ENCODE measurements at places on chromosomes 12 and 14.
A peak's percentile ranks its signal among the peaks of the same experiment; 100 is the strongest.

DNA sequence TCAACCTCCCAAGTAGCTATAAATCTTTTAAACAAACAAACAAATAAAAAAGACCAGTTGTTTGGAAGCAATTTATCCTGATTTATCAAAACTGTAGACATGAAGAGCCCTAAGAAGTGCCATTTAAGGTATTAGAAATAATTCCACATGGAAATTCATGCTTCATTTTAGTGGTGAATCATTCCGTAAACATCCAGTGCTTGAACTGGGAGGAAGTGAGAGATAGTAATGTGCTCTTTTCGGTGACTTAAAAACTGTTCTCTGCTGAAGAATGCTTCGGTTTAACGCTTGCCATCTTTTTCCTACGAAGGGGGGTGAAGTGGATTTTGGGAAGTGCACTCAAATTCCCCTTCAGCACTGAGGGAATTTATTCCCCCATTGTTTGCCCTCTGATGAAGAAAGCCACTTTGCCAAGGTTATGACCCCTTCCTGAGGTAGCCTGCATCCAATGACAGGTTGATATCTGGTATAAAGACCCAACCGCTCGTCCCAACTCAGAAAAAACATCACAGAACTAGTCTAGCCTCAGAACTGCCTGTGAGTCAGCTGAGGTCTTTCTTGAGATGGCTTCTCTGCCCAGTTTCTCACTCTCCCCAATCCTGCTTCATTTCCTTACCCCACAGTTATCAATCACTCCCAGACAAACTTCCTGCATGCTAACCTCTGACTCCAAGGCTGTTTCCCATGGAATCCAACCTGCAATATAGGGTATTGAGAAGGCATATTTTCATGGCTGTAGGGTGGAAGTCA lies 244.1 kb downstream of the AEBP2 start:
- DNase-seq = no peak

GRCh38 chr12:98085046-98085755 lies 430.2 kb upstream of the TMPO start:
- no peak for DNase-seq

DNA sequence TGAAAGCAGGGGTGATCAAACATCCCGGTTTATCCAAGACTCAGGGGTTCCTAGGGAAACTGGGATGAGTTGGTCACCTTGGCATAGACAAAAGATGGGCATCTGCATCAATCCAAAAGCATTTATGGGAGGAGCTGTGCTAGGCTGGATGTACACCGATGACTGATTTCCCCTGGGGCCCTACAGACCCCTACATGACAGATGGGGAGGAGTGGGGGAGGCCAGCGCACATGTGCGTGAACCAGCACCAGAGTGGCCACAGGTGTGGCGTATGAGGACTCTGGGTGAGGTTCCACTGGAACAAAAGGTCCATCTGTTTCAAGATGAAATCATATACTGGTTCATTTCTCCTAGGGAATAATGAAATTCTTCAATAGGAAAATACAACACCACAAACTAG lies 210.4 kb downstream of the ITPR2 start:
- peak; percentile 41 for DNase-seq

DNA sequence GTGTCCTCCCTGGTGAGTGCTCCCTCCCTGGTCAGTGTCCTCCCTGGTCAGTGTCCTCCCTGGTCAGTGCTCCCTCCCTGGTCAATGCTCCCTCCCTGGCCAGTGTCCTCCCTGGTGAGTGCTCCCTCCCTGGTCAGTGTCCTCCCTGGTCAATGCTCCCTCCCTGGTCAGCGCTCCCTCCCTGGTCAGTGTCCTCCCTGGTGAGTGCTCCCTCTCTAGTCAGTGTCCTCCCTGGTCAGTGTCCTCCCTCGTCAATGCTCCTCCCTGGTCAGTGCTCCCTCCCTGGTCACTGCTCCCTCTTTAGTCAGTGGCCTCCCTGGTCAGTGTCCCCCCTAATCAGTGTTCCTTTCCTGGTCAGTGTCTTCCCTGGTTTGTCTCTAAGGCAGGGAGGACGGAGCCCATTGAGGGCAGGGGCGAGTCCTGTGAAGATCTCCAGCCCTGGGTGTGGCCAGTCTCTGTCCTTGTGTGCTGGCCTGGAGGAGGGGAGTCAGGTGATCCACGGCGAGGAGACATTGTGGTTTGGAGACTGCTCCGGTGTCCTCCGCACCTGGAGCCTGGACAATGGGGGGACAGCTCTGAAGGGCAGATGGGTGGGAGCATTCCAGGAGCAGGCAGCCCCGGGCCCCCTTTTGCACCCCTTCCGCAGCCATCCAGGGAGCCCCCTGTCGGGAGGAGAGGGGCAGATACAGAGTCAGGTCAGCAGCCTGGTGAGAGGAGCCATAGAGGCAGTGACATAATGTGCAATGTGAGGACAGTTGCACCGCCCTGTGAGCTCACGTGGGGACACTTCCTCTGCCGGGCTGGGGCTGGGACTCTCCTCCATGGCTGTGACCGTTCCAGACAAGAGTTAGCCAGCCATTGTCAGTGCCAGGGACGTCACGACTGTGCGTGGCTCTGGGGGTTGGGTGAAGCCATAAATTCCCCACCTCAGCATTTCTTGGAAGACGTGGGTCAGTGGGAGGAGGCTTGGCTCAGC lies 93.4 kb downstream of the ADGRD1 start:
- DNase-seq = no peak

DNA sequence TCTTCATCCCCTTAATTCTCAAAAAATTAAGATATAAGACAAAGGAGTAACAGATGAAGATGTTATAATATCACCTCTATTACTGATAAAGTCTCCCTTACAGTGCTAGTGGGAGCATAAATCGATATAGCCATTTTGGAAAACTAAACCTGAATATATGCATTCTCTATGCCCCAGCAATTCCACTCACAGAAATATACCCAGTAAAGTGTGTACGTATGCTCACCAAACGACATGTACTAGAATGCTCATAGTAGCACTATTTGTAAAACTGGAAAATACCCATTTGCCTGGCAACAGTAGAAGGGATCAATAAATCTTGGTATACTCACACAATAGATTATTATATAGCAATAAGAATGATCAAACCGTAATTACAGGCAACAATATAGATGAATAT lies 44.0 kb upstream of the HIF1A start:
- DNase-seq = no peak

DNA sequence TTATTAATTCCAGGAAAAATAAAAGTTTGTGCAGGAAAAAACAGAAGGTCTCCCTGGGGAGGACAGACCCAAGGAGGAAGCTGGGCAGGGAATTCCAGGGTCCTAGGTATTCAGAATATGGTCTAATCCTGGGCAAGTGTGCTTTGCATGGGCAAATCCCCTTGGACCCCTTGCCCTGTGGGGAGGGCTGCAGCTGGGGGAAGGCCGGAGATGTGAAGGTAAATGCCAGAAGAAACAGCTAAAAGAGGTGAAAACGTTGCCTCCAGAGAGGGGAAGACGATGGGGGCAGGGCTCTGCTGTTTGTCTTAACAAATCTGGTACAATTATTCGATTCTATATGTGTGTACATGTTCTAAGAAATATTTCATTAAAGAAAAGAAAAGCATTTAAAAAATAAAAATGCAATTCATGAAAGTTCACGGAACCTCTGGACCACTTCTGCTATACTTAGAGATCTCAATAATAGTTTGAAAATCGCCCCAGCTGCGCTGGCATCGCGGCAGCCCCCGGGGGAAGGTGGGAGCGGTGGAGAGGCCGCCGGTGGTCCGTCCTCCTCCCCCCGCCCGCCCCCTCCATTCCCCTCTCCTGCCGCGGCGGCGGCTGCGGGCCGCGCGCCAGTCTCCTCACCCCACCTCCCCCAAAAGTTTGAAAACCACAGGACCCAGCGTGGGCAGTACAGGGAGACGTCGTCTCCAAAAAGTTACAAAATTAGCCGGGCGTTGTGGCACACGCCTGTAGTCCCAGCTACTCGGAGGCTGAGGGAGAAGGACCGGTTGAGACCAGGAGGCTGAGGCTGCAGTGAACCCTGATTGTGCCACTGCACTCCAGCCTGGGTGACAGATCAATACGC lies 1.5 kb upstream of the PRPF40B start:
- no peak for DNase-seq

- no peak for DNase-seq
Observed at GRCh38 chr12:82857911-82858533, 171.3 kb downstream of the TMTC2 start.

GRCh38 chr12:124094733-124095132 lies 121.7 kb downstream of the ZNF664 start:
- DNase-seq = no peak

DNA sequence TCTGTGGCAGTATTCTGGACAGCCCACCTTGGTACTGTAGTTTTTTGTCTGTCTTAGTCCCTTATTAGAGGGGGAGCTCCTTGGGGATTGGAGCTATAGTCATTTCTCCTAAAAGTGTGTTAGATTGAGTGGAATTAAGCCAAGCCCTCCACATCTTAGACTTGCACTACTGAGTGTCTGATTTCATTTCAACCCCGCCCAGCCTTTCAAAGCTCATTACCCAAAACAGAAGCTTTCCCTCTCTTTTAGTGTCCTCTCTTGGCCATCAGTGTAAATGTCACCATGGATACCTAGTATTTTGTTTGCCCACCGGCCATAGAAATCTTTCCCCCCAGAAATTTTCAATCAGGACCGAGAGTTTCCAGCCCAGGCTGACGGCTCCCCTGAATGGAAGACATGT lies 74.5 kb downstream of the LRRC74A start:
- no peak for DNase-seq

DNA sequence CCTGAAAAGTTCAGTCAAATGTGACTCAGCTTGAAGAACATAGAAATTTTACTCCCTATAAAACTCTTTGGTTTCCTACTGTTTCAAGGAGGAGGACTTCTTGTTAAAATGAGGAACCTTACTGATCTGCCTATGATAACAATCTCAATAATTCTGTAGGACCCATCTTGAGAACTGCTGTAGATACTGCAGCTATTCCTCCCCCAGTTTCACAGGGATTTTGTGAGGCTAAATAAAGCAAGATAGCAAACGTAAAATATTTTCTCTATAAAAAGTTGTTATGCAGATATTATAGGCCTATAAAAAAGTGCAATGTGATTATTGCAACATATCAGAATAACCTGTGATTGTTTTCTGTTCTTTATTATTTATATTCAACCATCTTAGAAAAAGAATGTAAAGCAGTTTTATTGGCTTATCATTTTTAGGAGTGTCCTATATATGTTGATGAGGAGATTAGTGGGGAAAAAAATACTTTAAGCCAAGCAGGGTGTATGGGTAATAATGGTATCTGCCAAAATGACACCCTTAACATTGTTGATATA lies 12.1 kb downstream of the CLEC14A start:
- no peak for DNase-seq

GRCh38 chr14:47257013-47257412 lies 418.4 kb downstream of the MDGA2 start:
- DNase-seq = no peak

DNA sequence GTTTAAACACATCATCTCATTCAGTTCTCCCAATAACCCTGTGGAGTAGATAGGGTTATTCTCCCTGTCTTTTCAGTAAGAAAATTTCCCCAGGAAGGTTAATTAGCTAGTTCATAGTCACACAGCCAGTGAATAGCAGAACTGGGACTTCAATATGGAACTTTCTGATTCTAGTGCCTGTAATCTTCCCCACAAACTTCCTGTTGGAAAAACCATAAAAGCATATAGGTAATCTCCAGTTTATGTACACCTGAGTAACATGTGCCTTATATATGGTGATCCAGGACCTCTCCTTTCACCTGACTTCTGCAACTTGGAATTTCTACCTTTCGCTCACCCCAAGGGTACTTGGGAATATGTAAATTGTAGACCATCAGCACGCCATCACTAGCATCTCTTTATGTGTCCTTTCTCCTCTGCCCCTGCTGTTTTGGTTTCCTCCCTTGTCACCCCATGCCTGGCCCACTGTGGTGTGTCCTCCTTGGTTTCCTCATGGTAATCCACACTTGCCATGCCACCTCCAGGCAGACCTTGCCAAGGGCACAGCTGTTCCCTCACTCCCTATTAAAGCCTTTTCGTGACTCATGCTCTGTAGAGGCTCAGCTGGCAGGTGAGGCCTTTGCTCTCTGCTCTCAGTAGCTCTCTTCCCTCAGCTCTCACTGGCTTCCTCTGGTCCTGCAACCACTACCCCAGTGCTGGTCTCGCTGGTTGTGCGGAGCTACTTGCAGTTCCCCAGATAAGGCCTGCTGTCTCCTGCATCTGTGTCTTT lies 16.7 kb downstream of the TBC1D30 start:
- DNase-seq = no peak

DNA sequence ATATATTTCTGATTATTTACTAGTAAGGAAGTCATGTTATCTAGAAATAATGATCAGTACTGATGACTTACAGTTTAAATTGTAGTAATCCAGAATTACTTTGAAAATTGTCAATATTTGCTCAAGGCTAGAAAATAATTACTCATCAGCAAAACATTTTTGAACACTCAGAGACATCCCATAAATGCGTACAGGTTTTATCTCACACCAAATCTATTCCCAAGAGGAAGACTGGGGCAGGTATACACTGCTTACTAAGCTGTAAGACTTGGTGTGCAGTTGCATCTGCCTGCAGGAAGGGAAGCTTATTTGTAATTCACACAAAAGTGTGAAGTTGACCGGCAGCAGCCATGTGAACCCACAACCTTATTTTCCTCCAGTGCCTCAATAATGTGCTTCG lies 146.4 kb downstream of the CCER1 start:
- DNase-seq = no peak

- DNase-seq = no peak
Observed at GRCh38 chr14:103169954-103170353, 46.7 kb downstream of the TNFAIP2 start.

DNA sequence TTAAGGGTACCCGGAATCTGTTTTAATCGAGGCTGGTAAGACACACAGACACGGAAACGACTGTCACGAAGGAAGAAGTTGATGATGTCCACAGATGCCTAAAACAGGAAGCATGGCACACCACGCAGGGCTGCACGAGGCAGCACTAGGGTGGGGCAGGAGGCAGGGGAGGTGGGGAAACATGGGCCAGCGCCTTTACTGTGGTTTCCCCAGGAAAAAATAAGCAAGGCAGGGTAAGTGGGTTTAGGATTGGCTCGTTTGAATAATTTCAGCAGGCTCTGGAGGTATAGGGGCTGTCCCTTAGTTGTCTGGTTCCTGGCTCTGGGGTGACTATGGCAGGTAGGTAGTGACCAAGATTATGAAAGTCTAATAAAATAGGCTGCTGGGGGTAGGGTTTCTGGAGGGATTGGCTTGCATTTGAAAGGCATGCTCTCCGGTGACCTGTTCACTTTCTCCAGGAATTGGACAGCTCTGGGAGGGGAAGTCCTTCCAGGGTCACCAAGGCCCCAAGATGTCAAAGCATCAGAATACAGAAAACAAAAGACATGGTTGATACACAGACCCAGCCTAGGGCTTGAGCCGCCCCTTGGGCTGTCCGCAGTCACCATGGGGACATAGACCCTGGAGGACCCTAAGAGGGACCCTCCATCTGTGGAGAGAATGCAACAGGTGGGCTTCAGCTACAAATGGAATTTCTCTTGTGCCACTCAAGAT lies 35.3 kb downstream of the MAP1LC3B2 start:
- DNase-seq = no peak

- DNase-seq = no peak
Observed at GRCh38 chr12:65525491-65526141, 247.1 kb downstream of the MSRB3 start.
